Chondrocyte (in vitro differentiated cells): ENCODE measurements at places on chromosomes 1 and 21. TPM values are rescaled to one million over a fixed set of nuclear protein-coding genes. Genes with fewer than 3 reads are reported as not detected.

Gene EIF3I
- 120 to 142 TPM (median 131 TPM) in 3 replicates for total RNA-seq

Gene FCGR2B
- not detected in 3 replicates for total RNA-seq

DNA sequence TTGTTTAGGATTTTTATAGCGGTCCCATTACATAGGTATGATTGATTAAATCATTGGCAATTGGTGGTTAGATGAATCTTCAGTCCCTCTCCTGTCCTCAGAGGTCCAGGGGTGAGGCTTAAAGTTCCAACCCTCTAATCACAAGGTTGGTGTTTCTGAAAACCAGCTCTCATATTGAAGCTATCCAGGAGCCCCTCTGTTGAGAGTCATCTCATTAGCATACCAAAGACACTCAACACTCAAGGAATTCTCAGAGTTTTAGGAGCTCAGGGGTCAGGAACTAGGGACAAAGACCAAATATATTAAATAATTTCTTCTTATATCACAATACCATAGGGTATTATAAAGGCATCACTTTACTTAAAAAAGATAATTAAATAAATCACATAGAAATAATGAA lies 23.3 kb downstream of the FCRL2 start:
- H3K36me3 ChIP-seq, result no peaks in the 10 kb centered on the region
- peaks cover 3% of the 10 kb centered on the region for H3K27me3 ChIP-seq
- DNase-seq, result no peak
- no peak overlapping the region for H3K4me3 ChIP-seq

DNA sequence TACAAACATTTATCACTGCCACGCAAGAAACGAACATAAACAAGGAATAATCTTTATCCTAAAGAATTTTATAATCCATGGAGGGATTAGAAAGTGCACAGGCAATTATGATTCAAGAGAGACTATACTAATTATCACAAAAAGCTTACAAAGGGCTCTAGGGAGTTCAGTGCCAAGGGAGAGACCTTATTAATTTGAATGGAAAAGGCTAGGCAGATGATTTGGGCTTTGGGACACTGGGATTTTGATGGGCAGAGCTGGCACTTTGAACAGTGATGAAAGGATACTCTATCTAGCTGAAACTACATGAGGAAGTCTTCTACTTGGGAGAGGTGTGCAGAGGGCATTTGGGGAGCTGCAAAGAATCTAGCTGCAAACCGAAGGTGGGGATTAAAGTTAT lies 48.9 kb upstream of the IVNS1ABP start:
- H3K4me3 ChIP-seq, result no peak overlapping the region
- H3K27ac ChIP-seq, result no peak overlapping the region
- peaks cover 26% of the 10 kb centered on the region for H3K4me1 ChIP-seq
- DNase-seq, result no peak

Gene ZBTB7B
- total RNA-seq, result 34.8 to 42.9 TPM (median 41.1 TPM) in 3 replicates

Gene BCAN
- total RNA-seq, result 1.3 TPM in 1 of 3 replicates, not detected in the others

GRCh38 chr1:169261884-169262283 lies 105.7 kb downstream of the NME7 start:
- H3K4me3 ChIP-seq, result no peak overlapping the region
- no peaks in the 10 kb centered on the region for H3K27me3 ChIP-seq
- H3K36me3 ChIP-seq, result peaks cover 38% of the 10 kb centered on the region
- DNase-seq, result no peak
